ENCODE measurements at places on chromosomes 7 and 10.

GRCh38 chr7:2497065-2497464 is 20.9 kb upstream of the GRIFIN start:
- no peak for DNase-seq

GRCh38 chr10:95935429-95935828 is 27.7 kb downstream of the CC2D2B start:
- DNase-seq, result no peak

DNA sequence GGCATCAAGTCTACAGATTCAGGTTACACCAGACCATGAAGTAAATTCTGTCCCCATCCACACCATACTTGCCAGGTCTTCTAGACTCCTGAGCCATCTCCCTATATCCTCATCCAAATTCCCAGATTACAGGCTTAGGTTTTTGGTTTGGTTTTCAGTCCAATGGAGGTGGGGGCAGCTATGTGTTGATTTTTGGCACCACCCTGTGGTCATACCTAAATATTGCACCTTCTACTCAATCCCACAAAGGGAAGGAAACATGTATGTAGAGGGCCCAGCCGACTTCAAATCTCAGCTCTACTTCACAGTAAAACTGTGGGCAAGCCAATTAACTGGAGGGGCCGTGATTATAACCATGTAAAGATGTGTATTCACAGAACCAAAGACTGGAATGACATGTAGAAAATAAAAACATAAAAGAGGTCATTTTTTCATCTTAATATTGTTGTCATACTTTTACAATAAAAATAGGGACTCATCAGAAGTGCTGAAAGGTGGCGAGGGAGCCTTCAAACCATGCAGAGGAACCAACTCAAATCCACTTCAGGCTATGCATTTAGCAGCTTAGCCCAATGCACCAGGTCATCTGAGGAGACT is 19.8 kb downstream of the ERCC6 start:
- peak; percentile 29 for DNase-seq

- no peak for DNase-seq
Measured at GRCh38 chr7:145016068-145016467, 180.2 kb upstream of the TPK1 start.

GRCh38 chr7:100483090-100483721 is 521 bp upstream of the NYAP1 start:
- no peak for DNase-seq

DNA sequence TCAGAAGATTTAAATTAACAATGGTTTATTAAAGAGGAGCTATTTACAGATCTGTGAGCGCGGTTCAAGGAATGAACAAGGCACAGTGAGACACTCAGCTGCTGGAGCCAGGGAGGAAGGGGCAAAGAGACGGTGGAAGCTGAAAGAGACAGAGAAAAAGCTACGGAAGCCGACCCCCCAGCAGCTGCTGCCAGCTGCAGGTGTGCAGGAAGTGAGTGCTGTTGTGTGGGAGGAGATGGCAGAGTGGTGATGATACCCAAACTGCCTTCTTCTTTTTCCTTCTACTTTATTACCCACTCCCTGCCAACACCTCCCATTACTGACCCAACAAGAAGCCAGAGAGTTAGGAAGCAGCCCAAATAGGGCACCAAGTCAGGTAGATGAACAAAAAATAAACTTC is 41.9 kb upstream of the MBL2 start:
- no peak for DNase-seq

DNA sequence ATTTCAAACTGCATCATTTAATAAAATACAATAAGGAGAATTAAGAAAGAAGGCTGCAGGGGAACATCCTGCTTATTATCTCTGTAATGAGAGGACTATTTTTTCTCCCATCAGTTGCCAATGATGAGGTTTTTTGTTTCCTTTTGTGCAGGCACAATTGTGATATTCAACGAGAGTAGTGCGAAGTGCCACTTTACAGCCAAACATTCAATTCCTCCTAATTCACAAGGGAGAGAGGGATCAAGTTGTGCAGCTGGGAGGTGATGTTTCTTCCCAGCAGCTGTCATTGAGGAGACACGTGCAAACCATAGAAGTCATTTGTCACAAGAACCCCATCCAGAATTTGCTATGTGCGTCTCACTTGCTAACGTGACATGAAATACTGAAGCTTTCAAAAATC is 81.6 kb upstream of the ICA1 start:
- no peak for DNase-seq

DNA sequence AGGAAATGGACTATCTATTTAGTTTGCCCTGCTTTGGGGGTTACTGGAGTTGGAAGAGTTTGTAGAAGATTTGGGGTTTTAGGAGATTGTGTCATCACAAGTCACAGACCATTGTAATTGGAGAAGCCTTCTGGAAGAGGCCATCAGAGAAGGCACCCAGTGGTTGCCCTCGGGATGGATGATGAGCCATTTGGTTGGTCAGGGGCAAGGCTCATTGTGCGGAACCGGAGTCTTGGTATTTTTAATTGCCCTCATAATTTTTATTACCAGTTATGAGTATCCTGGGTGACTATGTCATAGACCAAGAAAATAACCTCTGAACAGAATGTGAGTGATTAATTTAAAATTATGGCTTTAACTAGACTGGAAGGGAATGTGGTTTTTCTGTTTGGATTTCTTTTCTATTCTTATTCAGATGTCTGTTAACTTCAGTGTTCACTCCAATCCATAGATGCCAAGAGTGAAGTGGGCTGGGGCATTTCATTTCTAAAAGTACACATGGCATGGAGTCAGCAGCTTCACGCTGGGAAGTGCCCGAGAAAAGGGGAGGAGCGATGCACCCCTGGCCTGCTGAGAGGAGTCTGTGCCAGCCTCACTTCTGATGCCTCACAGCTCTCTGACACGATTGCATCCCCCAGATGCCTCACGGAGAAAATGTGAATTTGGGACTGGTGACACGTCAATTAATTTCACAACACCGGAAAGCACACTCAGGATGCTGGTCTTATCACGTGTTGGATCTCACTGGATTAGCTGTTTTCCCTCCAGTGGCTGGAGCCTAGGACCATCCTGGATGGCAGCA is 225.6 kb upstream of the IGFBP3 start:
- no peak for DNase-seq

DNA sequence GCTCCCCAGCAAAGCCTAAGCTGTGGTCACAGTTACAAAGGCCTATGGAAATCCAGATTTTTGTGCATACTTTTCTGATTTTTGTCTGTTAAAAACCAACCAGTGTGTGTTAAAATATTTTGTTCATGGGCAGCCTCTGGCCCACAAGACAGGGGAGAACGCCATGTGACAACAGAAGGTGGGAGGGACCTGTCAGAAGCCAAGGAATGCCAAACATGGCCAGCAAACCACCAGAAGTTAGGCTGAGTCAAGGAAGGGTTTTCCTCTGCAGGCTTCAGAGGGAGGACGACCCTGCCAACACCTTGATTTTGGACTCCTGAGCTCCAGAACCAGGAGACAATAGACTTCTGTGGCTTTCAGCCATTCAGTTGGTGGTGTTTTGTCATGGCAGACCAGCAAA is 127.3 kb downstream of the CUL2 start:
- DNase-seq, result no peak
